ENCODE measurements at places on chromosomes 2 and 18.

DNA sequence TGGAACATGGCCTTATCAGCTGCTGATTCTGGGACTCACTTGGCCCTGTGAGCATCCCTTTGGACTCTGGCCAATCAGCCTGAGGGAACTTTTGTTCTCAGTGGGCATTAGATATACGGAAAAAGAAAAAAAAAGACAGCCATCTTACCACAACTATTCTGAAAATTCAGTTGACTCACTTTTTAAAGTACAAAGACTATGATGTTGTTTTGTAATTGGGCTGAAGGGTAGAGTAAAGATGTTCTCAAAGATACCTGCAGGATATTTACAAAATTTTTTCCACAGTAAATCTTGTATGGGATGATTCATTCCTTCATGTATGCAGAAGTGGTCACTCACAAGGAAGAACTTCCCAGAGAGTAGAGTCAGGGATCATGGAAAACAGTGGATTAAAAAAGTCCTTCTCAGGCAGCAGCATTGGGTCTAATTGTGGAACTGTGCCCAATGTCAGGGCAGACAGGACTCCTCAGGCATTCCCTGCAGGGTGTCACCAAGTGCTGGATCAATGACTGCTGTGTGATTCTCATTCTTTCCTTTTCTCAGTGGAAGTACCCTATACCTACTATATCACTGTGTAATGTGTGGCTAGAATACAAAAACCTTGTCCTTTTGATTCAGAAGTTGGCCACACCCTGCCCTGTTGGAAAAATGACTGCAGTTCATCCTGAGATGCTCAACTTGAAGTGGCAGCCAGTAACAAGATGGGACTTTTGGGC lies 35.4 kb downstream of the SULT1C4 start:
- DNase-seq, result no peak

DNA sequence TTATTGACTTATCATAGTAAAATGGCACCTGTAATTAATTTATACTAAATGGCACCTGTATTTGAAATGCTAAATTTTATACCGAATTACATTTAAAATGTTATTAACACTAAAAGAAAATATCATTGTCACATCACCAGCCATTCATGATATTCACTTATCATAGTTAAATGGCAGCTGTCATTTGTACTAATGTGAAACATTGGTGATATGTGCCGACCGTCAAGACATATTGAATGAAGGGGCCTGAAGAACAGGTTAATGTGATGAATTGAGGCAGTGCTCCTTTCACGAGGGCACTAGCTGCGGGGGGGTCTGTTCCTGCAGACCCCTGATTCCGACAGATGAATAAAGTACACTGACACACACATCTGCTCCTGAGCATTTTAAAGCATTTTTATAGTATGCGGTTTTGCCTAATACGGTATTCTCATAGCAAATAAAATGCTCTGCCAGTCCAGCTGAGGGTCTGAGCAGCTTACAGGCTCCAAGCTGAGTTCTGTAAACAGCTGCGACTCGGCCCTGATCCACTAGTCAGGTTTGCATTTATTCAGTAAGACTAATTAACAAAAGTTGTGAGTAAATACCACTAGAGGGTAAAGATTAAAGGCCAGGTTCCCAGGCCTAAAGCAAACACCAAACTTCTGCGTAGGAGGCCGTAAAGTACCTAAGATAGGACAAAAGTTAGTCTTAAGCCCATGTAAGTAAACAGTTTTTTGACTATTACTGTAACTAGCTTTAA lies 593.4 kb upstream of the NETO1 start:
- no peak for DNase-seq

GRCh38 chr2:26324903-26325302 lies 21.0 kb upstream of the SELENOI start:
- DNase-seq, result no peak

- no peak for DNase-seq
Measured at GRCh38 chr2:1675633-1676032, 68.7 kb downstream of the PXDN start.

DNA sequence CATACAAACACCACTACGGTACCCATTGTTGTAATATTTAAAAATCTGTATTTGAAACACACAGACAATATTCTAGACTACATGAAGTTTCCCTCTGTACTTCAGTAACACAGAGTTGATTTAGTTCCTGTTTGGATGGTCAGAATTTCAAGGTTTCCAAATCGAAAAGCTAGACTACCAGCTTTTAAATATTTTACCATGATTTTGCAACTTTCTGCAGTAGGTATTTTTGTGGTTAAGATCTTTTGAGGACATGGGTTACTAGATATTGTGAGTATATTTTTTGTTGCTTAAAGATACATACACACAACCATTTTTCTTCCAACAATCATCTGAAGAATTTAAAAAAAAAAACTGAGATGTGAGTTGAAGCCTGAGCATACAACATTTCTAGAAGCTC lies 10.9 kb downstream of the SERPINB5 start:
- no peak for DNase-seq

DNA sequence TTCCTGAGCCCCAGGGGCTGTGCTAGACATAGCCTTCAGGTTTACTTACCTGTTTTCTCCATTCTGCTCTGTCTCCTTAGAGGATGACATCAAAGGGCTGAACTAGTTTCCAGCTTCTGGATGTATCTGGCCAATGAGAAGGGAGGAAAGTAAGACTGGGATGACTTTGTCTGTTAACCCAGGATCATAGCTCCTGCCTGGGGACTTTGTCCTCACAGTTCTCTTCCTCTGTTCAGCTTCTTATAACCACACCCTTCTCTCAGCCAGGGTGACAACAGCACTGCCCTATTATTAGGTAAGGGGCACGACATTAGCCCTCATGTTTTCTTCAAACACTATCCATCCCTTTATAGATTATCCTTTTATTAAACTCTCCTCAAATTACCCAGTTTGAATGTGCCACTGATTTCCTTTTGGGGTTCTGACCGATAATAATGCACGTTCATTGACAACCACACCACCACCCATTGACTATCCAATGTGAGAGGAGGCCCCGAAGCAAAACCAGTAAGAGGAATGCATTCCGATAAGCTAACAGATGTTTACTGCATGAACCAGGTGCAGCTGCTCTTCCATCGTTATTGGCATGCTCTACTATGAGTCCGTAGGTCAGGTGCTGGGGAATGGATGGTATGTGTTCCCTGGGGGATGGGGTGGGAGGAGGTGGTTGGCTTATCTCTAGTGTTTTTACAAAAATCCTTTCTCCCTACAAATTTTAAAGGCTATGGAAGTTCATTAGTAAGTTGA lies 23.5 kb downstream of the TSN start:
- no peak for DNase-seq

- peak; percentile 30 for DNase-seq
Measured at GRCh38 chr2:30282081-30282480, 50.7 kb downstream of the LBH start.

Measured in naive thymus-derived CD8-positive, alpha-beta T cell (primary cell).